Naive thymus-derived CD4-positive, alpha-beta T cell (primary cell): ENCODE measurements at places on chromosomes 7 and 10. TPM values are rescaled to one million over a fixed set of nuclear protein-coding genes. Genes with fewer than 3 reads are reported as not detected.

The CACNB2 gene
- not detected for total RNA-seq

The CYP26A1 gene
- total RNA-seq, result not detected

The ADCY1 gene
- total RNA-seq, result not detected

The DGKI gene
- total RNA-seq, result not detected

The VGF gene
- not detected for total RNA-seq

The TMEM273 gene
- 16.5 and 20.2 TPM in 2 replicates for total RNA-seq

The STRIP2 gene
- total RNA-seq, result 0.19 TPM

The GJC3 gene
- total RNA-seq, result 0.53 TPM

The VIPR2 gene
- total RNA-seq, result 0.98 TPM

The PLAC9 gene
- not detected for total RNA-seq

The PTTG1IP2 gene
- not detected for total RNA-seq

DNA sequence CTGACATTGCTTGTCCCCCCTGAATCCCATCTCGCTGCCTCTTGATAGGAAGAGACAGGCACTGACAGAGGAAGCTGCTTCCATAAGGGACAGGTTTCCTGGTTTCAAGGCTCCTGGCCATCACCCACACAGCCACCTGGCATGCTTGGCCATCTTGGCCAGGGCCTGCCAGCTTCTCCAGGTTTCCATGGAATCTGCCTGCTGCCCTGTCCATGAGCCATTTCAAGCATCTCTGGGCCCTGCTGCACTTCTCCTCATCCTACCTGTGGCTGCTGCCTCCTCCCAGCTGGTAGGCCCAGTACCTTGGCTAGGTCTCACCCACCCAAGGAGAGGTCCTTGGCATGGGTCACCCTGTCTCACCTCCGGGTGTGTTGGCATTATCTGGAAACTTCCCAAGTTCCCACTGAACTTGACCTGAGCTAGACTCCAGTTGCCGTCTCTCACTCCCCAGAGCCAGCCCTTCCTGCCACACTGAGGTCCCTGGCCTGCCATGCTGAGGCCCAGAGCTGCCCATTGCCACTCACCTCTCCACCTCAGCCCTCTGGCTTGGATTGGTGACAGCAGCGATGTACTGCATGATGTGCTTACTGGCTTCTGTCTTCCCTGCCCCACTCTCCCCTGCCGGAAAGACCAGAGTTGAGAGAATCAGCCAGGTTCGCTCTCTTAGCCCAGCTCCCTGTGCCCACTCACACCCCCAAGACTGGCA, 2.6 kb downstream of the MYO1G start:
- peaks cover 49% of the 10 kb centered on the region for H3K4me1 ChIP-seq
- H3K27ac ChIP-seq, result peak overlapping the region; percentile 83
- peaks cover 29% of the 10 kb centered on the region for H3K36me3 ChIP-seq
- no peaks in the 10 kb centered on the region for H3K27me3 ChIP-seq

GRCh38 chr10:3811291-3811870, 26.4 kb upstream of the KLF6 start:
- peaks cover 52% of the 10 kb centered on the region for H3K4me1 ChIP-seq
- H3K4me3 ChIP-seq, result peak overlapping the region; percentile 33
- no peaks in the 10 kb centered on the region for H3K36me3 ChIP-seq
- H3K27ac ChIP-seq, result peak overlapping the region; percentile 71
- peak; percentile 33 for DNase-seq

DNA sequence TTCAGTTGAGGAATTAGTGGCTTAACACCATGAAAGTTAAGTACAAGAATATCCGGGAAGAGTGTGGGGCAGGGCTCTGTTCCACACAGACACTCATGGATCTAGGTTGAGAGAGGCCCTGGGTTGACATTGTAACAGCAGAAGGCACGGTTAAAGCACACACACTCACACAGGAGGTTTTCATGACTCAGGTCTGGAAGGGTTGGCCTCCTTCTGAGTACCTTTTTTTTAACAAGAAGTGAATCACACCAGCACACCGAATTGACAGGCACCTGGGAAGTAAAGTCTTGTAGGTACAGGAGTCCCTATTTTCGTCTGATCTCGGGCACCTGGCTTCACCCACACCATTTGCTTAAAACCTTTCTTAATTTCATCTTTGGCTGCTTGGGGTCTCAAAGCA, 509.4 kb upstream of the ADARB2 start:
- DNase-seq, result no peak
- H3K4me1 ChIP-seq, result no peaks in the 10 kb centered on the region
- no peak overlapping the region for H3K4me3 ChIP-seq
- no peaks in the 10 kb centered on the region for H3K27me3 ChIP-seq
- no peaks in the 10 kb centered on the region for H3K36me3 ChIP-seq

GRCh38 chr10:73837072-73837471, 25.7 kb upstream of the NDST2 start:
- no peaks in the 10 kb centered on the region for H3K4me1 ChIP-seq
- H3K27ac ChIP-seq, result no peak overlapping the region
- DNase-seq, result no peak
- H3K27me3 ChIP-seq, result no peaks in the 10 kb centered on the region

- no peaks in the 10 kb centered on the region for H3K36me3 ChIP-seq
- no peak for DNase-seq
- no peaks in the 10 kb centered on the region for H3K4me1 ChIP-seq
- no peaks in the 10 kb centered on the region for H3K27me3 ChIP-seq
- no peak overlapping the region for H3K4me3 ChIP-seq
These were observed 7.9 kb upstream of the FAM170B start for GRCh38 chr10:49141541-49142332.

- no peaks in the 10 kb centered on the region for H3K36me3 ChIP-seq
- H3K4me1 ChIP-seq, result no peaks in the 10 kb centered on the region
- no peak overlapping the region for H3K27ac ChIP-seq
These were observed 20.7 kb downstream of the GTF2IRD1 start for GRCh38 chr7:74474271-74474865.

DNA sequence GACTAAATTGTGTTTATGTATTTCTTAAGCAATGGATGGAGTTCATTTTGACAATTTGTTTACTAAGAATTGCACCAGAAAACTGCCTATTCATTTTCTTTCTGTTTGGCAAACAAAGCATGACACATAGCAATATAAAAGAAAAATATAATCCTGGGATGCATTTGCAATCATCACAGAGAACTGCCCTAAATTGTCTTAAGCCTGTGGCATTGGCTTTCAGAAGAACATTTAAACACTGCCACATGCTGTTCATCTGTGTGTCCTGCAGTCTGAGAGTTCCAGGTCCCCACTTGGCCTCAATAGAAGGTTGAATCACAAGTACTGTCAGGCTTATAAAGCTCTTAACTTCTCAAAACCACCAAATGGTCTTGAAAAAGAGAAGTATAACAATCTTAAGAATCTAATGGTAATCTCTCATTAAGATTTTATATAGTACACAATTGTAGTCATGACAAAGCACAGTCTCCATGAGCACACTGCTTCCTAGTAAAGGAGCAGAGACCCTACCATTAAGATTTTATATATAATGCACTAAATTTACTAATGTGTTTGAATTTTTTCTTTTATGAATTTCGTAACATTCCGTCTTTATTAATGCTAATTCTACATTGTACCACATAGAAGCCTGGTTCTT, 29.9 kb downstream of the RNLS start:
- peak; percentile 59 for DNase-seq
- H3K27me3 ChIP-seq, result no peaks in the 10 kb centered on the region
- H3K36me3 ChIP-seq, result no peaks in the 10 kb centered on the region

- H3K27ac ChIP-seq, result no peak overlapping the region
- H3K4me3 ChIP-seq, result no peak overlapping the region
- DNase-seq, result no peak
- no peaks in the 10 kb centered on the region for H3K4me1 ChIP-seq
- H3K36me3 ChIP-seq, result no peaks in the 10 kb centered on the region
These were observed 26.2 kb downstream of the CUX1 start for GRCh38 chr7:101843293-101844271.

DNA sequence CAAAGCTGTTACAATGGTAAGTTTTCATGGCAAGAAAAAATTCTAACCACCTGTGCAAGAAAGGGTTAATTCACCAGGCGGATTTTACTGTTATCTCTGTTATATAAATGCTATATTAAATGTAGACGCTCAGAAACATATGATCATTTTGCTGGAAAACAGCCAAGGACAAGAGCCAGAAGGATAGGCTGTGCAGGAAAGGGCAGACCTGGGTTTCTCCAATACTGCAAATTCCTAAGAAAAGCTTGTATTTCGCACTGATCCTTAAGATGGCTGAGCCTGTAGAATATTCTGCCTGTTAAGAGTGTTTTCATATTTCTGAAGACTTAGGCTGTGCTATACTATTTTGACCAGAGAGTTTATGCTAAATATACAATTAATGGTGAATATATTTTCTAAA, 564.1 kb upstream of the KCND2 start:
- H3K27me3 ChIP-seq, result no peaks in the 10 kb centered on the region
- H3K4me1 ChIP-seq, result no peaks in the 10 kb centered on the region
- no peak overlapping the region for H3K27ac ChIP-seq
- H3K36me3 ChIP-seq, result no peaks in the 10 kb centered on the region

DNA sequence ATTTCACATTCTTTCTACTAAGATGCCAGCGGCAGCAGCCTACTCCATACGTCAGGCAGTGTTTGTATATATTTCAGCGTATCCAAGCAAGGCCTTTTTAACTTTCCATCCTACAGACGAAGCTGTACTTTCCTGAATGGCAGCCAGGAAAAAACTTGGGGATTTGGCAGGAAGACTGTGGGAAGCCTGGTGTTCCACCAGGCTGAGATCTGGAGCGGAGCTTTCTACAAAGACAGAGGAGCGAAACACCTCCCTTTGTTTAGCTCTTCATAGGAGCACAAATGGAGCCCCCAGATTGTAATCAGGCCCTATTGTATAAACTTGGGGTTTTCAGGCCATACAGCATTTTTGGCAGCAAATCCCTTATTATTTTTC, 143.8 kb downstream of the TES start:
- DNase-seq, result no peak
- no peaks in the 10 kb centered on the region for H3K27me3 ChIP-seq
- H3K4me1 ChIP-seq, result no peaks in the 10 kb centered on the region
- H3K27ac ChIP-seq, result no peak overlapping the region

DNA sequence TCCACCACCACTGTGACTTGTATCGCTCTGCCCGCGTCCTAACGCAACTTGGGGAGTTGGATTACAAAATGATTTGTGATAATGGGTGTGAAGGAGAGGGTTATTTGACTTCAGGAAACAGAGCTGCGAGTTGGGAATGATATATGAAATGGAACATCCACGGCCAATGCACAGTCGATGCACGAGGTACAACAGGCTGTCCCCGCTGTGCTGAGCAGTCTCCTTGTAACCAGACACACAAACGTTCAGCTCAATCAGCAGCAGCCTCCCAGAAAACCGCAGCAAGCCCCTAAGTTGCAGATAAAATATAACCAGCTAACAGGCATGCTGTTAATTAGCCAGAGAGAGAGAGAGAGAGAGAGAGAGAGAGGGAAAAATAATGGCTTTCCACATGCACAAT, 332.7 kb upstream of the MGMT start:
- no peak overlapping the region for H3K27ac ChIP-seq
- H3K27me3 ChIP-seq, result no peaks in the 10 kb centered on the region
- no peaks in the 10 kb centered on the region for H3K4me1 ChIP-seq
- no peak for DNase-seq

DNA sequence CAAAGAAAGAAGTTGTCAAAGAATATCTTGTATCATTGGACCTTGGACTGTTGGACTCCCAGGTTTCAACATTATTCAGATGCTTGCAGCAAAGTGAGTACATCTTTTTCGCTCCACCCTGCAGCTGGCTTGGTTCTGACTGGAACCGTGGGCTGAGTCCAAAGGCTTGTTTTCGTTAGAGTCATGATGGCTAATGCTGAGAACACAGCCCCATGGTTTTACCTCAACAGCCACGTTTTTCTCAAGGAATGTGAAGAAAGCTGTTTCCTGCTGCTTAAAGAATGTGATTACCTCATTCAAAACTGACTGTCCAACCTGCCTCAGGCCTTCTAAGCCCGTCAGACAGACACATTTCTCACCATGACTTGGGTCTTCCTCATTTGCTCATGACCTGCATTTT, 69.5 kb downstream of the STEAP1B start:
- no peaks in the 10 kb centered on the region for H3K4me1 ChIP-seq
- no peak overlapping the region for H3K27ac ChIP-seq
- no peak for DNase-seq
- no peak overlapping the region for H3K4me3 ChIP-seq
- H3K27me3 ChIP-seq, result no peaks in the 10 kb centered on the region

DNA sequence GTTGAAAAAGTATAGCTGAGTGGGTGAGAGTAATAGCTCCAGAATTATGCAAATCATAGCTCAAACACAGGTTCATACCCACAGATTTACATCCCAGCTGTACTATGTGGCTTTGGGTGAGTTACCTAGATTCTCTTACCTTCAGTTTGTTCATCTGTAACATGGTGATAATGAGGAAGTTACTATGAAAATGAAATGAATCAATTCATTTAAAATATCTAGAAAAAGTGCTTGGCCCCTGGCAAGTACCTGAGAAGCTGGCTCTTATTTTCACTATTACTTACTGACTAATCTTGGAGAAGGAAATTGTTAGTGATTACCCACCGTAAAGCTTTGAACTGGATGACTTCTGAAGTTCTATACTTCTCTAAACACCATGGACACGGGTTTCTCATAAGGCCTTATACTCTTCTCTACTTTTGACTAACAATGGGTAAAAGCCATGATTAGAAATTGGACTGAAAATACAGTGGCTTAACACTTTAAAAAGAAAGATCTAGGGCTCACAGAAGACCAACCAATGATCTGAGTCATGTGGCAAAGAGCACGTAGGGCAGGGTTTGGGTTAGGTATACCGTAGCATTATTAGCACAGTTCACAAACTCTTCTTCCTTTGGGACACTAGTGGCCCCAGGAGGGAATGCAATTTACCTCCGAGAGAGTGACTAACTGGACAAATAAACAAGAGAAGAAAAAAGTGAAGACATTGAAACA, 149.2 kb downstream of the PLPP4 start:
- no peaks in the 10 kb centered on the region for H3K27me3 ChIP-seq
- H3K4me1 ChIP-seq, result no peaks in the 10 kb centered on the region
- H3K36me3 ChIP-seq, result no peaks in the 10 kb centered on the region
- H3K4me3 ChIP-seq, result no peak overlapping the region

DNA sequence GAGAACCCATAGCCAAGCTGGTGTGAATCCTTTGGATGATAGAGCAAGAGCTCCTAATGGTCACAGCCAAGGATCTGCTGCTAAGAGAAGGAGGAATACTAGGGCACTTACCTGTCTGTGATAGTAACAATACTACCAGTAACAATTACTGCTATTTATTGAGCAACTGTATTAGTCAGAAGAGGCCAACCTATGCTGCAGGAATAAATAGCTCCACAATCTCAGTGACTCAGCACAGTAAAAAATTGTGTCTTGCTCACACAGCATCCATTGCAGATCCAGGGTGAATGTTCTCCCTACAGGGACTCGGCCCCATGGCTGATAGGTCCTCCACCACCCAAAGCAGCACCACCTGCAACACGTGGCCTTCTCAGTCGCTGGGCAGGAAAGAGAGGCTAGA, 257.6 kb upstream of the ZMIZ1 start:
- H3K4me1 ChIP-seq, result no peaks in the 10 kb centered on the region
- no peak for DNase-seq
- no peak overlapping the region for H3K27ac ChIP-seq
- H3K27me3 ChIP-seq, result no peaks in the 10 kb centered on the region
- H3K4me3 ChIP-seq, result no peak overlapping the region

- H3K27ac ChIP-seq, result no peak overlapping the region
- no peaks in the 10 kb centered on the region for H3K4me1 ChIP-seq
- no peaks in the 10 kb centered on the region for H3K36me3 ChIP-seq
- H3K27me3 ChIP-seq, result no peaks in the 10 kb centered on the region
- no peak for DNase-seq
These were observed 260.2 kb downstream of the AUTS2 start for GRCh38 chr7:69858471-69858870.

- no peak for DNase-seq
- H3K27me3 ChIP-seq, result no peaks in the 10 kb centered on the region
- H3K36me3 ChIP-seq, result no peaks in the 10 kb centered on the region
- H3K4me3 ChIP-seq, result no peak overlapping the region
- no peaks in the 10 kb centered on the region for H3K4me1 ChIP-seq
These were observed 55.4 kb upstream of the CDC14C start for GRCh38 chr7:48868916-48869315.
